ENCODE measurements at places on chromosomes 1 and 21. TPM values are rescaled to one million over a fixed set of nuclear protein-coding genes. Genes with fewer than 3 reads are reported as not detected.
A peak's percentile ranks its signal among the peaks of the same experiment; 100 is the strongest.

Gene DCDC2B
- not detected for total RNA-seq

Gene ZBTB7B
- total RNA-seq: 125 TPM

Gene PPM1J
- 0.69 TPM for total RNA-seq

Gene IGSF8
- 34.5 TPM for total RNA-seq

Gene ZCCHC17
- total RNA-seq: 24.4 TPM

Gene IFNLR1
- 6.2 TPM for total RNA-seq

Gene SPATA1
- 3.2 TPM for total RNA-seq

Gene MSH4
- total RNA-seq: 0.12 TPM

Gene OR10J1
- not detected for total RNA-seq

Gene SH2D2A
- 294 TPM for total RNA-seq

DNA sequence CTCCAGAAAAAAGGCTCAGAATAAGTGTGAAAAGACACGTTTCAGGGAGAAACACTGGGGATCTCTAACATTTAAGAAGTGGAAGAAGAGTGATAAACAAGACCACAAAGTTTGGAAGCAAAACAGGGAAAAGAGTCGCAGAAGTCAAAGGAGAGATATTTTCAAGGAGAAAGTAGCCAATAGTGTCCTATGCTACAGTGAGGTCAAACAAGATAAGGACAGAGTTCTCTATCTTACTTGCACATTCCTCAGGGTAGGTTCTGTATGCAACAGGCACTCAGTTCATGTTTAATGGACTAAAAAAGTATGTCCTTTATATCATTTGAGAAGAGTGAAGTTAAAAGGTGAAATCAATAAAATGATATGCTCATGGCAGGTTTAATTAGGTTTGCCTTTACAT, 13.8 kb upstream of the EDEM3 start:
- no peak overlapping the region for H3K27ac ChIP-seq
- no peak for DNase-seq
- no peaks in the 10 kb centered on the region for H3K4me1 ChIP-seq
- no peaks in the 10 kb centered on the region for H3K27me3 ChIP-seq

GRCh38 chr1:54134295-54134694, 18.5 kb downstream of the CDCP2 start:
- no peak for DNase-seq
- no peaks in the 10 kb centered on the region for H3K36me3 ChIP-seq
- H3K4me1 ChIP-seq: no peaks in the 10 kb centered on the region
- no peak overlapping the region for H3K4me3 ChIP-seq

- H3K27me3 ChIP-seq: no peaks in the 10 kb centered on the region
- H3K36me3 ChIP-seq: no peaks in the 10 kb centered on the region
- H3K27ac ChIP-seq: no peak overlapping the region
Measured at GRCh38 chr1:117586337-117586736, 19.5 kb upstream of the TENT5C start.

- peaks cover 1% of the 10 kb centered on the region for H3K36me3 ChIP-seq
- H3K4me1 ChIP-seq: peaks cover 12% of the 10 kb centered on the region
- H3K27ac ChIP-seq: no peak overlapping the region
- peaks cover 41% of the 10 kb centered on the region for H3K27me3 ChIP-seq
- no peak overlapping the region for H3K4me3 ChIP-seq
Measured at GRCh38 chr1:184034761-184035379, 2.7 kb downstream of the COLGALT2 start.

DNA sequence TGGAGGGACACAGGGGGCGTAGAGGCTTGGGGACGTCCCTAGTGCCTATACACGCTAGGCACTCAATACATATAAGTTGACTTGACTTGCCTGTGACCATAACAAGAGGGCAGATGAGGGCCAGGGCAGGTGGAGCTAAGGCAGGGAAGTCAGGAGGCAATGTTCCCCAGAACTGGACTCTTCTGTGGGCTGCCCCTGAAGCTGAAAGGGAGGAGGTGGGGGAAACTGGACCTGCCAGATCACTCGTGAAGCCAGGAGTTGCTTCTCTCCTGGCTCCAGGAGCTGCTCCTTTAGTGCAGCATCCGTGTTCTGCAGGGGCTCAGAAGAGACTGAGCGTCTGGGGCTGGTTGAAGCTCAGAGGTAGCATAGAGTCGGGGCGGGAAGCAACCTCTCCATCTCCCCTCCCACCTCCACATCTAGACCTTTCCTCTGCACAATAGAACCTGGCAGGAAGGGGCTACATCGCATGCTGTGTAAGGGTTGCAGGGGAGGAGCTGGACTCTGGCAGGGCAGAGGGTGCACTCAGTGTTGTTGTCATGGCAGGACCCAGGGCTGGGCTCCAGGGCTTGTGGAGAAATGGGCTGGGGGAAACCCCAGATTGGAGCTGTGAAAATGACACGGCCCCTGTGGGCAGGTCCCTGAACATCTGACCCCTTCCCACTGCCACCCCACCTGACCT, 2.9 kb upstream of the SEMA4A start:
- no peak overlapping the region for H3K27ac ChIP-seq
- DNase-seq: peak; percentile 44
- H3K4me1 ChIP-seq: peaks cover 56% of the 10 kb centered on the region

GRCh38 chr1:175163702-175164101, 28.9 kb downstream of the KIAA0040 start:
- no peak for DNase-seq
- H3K4me1 ChIP-seq: peaks cover 4% of the 10 kb centered on the region
- H3K27me3 ChIP-seq: no peaks in the 10 kb centered on the region
- no peak overlapping the region for H3K4me3 ChIP-seq
- H3K36me3 ChIP-seq: peaks cover 36% of the 10 kb centered on the region

DNA sequence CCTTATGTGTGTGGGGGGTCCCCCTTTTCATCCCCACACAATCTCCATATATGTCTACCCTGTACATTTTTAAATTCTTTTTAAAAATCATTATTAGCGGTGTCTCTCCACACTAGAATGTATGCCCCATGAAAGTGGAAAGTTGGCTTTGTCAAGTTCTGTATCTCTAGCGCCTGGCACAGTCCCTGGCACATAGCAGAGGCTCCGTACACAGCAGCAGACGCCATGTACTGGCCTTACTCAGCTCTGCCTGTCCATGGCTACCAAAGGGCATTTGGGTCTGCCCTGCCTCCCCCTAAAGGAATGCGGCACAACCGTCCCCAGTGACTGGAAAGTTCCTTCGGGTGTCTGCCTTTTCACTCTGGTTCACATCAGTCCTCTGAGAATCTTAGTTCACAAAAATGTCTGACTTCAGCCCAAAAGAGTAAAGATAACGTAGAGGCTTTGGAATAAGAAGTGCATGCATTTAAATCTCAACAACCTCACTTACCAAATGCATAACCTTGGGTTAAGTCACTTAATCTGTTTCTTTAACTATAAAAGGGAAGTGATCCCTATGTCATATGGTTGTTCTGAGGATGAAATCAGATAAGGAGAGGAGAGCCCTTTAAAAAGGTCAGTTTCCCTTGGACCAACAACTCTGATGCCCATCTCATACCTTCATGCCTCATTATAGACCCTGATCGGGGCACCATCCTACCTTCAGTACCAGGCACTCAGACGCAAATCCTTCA, 61.1 kb downstream of the CD46 start:
- H3K27me3 ChIP-seq: no peaks in the 10 kb centered on the region
- no peak overlapping the region for H3K4me3 ChIP-seq
- H3K27ac ChIP-seq: peak overlapping the region; percentile 85
- H3K36me3 ChIP-seq: peaks cover 70% of the 10 kb centered on the region
- H3K4me1 ChIP-seq: peaks cover 87% of the 10 kb centered on the region

GRCh38 chr1:180117764-180118116, 36.9 kb upstream of the QSOX1 start:
- no peaks in the 10 kb centered on the region for H3K4me1 ChIP-seq
- DNase-seq: no peak
- H3K36me3 ChIP-seq: peaks cover 14% of the 10 kb centered on the region
- no peak overlapping the region for H3K27ac ChIP-seq
- no peak overlapping the region for H3K4me3 ChIP-seq
- H3K27me3 ChIP-seq: no peaks in the 10 kb centered on the region

- DNase-seq: no peak
- H3K36me3 ChIP-seq: no peaks in the 10 kb centered on the region
- peaks cover 29% of the 10 kb centered on the region for H3K27me3 ChIP-seq
- no peak overlapping the region for H3K4me3 ChIP-seq
- H3K4me1 ChIP-seq: peaks cover 20% of the 10 kb centered on the region
- H3K27ac ChIP-seq: no peak overlapping the region
Measured at GRCh38 chr21:34705011-34705410, 36.2 kb downstream of the CLIC6 start.

GRCh38 chr1:93776728-93777127, 95.1 kb upstream of the BCAR3 start:
- H3K4me3 ChIP-seq: no peak overlapping the region
- H3K4me1 ChIP-seq: no peaks in the 10 kb centered on the region
- no peaks in the 10 kb centered on the region for H3K36me3 ChIP-seq
- peaks cover 2% of the 10 kb centered on the region for H3K27me3 ChIP-seq

DNA sequence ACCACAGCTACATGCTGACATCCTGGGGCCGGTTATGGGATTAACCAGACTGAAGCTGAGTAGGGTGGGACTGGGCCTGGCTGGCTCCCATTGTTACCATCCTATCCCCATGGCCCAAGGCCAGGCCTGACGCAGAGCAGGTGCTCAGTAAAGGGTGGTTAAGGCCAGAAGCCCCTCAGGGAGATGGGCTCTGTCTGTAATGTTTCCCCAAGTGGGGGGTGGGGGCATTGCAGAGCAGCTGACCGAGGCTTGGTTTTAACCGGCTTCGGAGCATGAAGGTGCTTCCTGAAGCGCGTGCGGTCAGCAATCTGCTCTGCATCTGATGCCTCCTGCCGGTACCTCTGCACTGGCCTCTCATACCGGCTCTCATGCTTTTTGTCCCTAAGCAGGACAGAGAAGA, 83.4 kb upstream of the ACTL8 start:
- no peak overlapping the region for H3K4me3 ChIP-seq
- H3K36me3 ChIP-seq: no peaks in the 10 kb centered on the region
- H3K27me3 ChIP-seq: no peaks in the 10 kb centered on the region
- no peaks in the 10 kb centered on the region for H3K4me1 ChIP-seq
- DNase-seq: no peak

DNA sequence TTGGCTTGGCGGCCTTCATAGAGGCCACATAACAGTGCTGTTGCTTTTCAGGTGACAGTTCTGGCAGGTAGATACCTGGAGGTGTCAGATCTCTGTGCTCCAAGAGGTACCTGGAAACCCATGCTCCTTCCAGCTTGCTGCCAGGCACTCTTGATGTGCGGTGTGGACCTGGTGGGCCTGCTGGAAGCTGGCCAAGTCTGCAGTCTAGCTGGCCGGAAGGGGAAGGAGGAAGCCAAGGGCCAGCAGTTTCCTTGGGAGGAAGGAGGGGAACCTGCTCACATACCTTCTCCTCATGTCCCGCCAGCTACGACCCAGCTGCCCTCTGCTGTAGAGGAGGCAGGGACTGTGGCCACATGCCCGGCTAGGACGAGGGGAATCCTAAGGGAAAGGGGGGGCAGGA, 166.4 kb upstream of the AJAP1 start:
- no peaks in the 10 kb centered on the region for H3K4me1 ChIP-seq
- H3K27ac ChIP-seq: no peak overlapping the region
- no peaks in the 10 kb centered on the region for H3K36me3 ChIP-seq
- peaks cover 3% of the 10 kb centered on the region for H3K27me3 ChIP-seq

GRCh38 chr1:69755647-69756046, 187.9 kb downstream of the LRRC7 start:
- no peaks in the 10 kb centered on the region for H3K36me3 ChIP-seq
- DNase-seq: no peak
- no peaks in the 10 kb centered on the region for H3K4me1 ChIP-seq
- no peak overlapping the region for H3K27ac ChIP-seq
- H3K27me3 ChIP-seq: no peaks in the 10 kb centered on the region
